Right ventricle myocardium superior (tissue), 1 donor: ENCODE measurements at places on chromosomes 6 and 20. TPM values are rescaled to one million over a fixed set of nuclear protein-coding genes. Genes with fewer than 3 reads are reported as not detected.

C20orf144 gene
- not detected for total RNA-seq

GRCh38 chr20:52817511-52817910 lies 154.6 kb upstream of the TSHZ2 start:
- no peak for DNase-seq

DNA sequence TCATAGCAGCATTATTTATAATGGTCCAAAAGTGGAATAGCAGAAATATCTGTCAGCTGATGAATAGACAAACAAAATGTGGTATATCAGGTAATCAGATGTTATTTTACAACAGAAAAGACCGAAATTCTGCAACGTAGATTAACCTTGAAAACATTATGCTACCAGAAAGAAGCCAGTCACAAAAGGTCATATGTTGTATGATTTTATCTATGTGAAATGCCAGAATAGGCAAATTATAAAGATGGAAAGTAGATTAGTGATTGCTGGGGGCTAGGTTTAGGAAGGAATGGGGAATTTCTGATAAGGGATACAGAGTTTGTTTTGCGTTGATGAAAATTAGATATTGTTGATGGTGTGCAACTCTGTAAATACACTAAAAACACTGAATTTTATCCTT lies 165.0 kb upstream of the STMND1 start:
- no peak for DNase-seq

DNA sequence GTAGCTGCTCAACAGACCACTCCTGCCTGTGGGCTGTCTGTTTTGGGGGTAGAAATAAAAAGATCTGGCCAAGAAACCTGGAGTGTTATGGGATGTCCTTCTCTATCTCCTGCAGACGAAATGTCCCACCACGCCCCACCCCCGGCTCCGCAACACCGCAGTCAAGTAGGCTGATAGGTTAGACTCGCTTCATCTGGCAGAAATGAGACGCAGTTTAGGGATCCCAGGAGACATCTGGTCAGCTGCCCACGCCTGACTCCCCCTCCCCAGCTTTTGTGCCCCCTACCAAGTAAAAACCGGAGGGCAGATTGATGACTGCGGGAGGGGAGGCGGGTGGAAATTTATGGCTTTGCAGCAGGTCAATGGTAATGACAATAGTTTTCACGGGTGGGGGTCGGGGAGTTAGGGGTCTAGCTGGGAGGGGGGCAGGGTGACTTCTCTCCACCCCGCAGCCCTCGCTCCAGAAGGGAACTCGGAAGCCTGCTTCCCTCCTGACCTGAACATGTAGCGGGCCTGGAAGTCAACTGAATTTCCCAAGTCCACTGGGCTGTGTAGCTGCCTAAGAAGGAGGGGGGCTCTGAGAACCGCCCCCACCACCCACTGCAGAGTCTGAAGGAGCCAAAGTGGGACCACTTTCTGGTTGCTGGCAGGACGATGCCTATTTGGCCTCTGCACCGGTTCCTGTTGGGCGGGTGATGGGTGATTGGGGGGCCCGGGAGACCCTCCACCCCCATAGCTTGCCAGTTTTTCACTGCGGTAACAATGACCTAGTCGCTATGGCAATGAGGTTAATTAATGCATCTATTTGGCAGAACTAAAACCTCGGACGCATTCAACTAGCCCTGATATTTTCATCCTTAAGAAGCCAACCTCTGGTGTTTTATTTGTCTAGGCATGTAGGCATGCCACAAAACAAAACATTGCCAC lies 25.7 kb downstream of the PMEPA1 start:
- no peak for DNase-seq

DNA sequence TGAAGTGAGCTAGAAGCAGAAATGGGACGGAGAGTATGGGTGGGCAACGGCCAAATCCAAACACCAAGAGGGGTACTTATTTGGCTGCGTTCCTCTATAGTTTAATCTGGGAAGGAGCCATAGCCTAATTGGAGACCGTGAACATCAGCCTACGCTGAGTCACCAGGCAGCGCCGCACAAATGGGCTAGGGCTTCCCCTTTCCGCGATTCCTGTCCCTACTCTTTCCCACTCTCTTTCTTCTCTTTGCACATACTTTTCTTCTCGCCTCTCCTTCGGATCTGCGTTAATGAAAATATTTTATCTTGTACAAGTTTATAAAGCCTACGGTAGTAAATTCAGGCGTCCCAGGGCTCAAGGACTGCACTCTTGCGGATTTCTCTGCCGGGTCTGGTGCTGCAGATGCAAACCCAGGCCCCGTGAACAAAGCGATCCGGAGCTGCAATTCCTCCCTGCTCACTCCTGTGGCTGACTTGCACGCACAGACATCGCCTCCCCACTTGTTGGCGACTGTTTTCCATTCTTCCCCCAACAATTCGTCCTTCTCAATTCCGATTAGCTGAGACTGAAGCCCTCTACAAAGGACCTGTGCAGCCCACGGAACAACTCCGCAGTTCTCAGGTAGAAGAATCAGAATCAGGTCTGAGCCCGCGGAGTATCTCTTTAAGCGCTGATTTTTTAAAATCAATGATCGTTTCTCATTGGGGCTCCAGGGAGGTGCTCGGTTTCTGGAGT lies 4.2 kb upstream of the TBX18 start:
- peak; percentile 50 for DNase-seq

- no peak for DNase-seq
Observed at GRCh38 chr6:136066005-136066404, 184.1 kb downstream of the MTFR2 start.

DNA sequence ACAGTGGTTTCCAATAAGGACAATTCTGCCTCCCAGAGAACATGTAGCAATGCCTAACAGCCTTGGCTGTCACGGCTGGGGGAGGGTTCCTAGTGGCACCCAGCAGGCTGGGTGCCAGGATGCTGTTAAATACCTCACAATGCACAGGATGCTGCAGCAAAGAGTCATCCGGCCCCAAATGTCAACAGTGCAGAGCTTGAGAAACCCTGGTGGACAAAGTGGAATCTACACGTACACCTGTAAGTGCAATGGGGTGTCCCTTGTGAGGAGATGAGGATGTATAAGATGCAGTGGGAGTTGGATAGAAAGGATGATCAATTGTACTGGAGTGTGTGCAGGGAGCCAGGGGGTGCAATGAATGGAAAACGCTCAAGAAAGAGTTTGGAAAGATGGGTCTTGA lies 142.4 kb downstream of the FNDC1 start:
- DNase-seq, result no peak

DNA sequence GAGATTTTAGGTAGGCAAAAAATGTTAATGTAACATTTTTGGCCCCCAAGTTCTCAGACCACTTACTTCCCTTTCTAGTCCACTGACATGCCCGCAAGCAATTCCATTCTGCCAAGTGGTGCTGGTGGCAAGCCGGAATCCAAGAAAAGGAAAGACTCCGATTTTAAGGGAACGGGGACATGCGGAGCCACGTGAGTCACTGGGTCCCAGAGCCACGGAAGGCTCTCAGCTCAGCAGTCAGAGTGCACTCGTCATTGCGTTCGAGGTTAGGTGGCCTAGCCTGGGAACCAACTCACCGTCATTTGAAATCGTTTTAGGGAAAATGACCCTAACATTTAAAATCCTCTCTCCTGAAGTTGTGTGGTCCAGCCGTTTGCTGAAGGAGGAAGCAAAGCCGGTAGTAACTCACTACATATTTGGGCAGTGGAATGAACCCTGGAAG lies 711 bp upstream of the SIRT5 start:
- DNase-seq, result peak; percentile 53

GRCh38 chr20:24507182-24507853 lies 37.9 kb downstream of the SYNDIG1 start:
- DNase-seq, result no peak

DNA sequence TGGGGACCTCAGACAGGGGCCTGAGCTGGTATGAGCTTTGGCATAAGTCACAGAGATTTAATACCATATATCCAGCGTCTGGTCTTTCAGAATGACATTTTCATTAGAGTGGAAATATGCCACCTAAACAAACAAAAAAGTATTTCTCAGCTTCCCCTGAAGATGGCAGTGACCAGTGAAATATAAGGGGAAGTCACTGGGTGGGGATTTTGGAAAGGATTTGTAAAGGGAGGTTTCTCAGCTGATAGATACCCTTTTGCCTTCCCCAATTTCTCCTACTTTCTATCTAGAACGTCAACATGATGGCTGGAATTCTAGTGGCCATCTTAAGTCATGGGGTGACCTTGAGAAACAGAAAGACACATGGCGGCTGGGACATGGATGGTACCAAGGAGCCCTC lies 137.7 kb upstream of the LRFN2 start:
- no peak for DNase-seq
